ENCODE measurements at places on chromosomes 6 and 20.

GRCh38 chr6:3309391-3310050, 50.8 kb downstream of the PSMG4 start:
- no peak for DNase-seq

DNA sequence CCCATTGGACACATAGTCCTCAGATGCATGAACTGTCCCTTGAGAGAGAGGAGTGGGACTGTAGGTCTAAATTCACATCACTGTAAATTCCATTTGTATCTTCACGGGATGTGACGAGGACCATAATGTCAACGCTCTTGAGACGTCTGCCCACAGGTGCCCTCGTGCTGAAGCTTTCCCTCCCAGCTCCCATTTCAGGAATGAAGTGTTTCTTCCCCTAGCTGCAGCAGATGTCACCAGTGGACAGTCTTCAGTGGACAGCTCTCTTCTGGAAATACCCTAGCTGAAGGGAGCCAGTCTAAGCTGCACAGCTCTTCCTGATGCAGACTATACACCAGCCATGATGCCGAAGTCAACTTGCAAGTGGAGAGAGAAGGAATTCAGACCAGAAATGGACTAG, 217.4 kb upstream of the ECI2 start:
- no peak for DNase-seq

GRCh38 chr6:41551857-41552256, 5.7 kb downstream of the FOXP4 start:
- no peak for DNase-seq

GRCh38 chr6:136226674-136227377, 23.3 kb downstream of the MTFR2 start:
- DNase-seq: no peak

DNA sequence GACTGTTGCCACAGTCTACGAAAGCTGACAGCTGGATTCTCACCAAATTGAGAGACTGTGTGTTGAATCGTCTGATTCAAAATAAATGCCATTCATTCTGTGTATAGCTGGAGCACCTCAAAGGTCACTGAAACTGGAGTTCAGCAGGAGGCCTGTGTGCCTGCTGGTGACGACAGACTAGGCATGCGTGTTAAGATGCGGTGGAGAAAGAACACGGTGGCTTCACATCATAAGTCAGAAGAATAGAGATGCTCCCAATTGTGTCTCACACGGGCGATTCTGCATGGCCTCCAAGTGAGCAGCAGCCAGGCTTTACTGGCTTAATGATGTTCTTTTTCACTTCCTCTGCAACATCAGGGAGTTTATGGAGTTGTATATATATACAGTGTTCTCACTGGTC, 32.3 kb downstream of the SNHG17 start:
- no peak for DNase-seq

DNA sequence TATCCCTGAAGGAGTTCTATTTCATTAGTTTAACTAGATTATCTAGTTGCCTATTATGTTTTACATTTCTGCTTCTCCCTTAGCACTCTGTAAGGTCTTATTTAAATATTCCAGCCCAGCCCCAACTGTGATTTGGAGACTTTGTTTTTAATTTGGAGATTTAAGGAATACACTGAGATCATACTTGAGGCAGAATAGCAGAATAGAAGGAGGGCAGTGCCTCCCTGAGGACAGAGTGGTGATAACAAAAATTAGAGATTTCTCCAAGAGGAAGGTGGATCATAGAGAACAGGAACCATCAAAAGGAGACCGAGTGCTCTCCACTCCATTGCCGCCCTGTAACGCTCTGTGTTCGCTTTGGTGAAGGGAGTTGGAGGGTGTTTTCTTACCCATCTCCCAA, 14.8 kb upstream of the CD164 start:
- no peak for DNase-seq
